ENCODE measurements at places on chromosomes 1 and 21. TPM values are rescaled to one million over a fixed set of nuclear protein-coding genes. Genes with fewer than 3 reads are reported as not detected.

DNA sequence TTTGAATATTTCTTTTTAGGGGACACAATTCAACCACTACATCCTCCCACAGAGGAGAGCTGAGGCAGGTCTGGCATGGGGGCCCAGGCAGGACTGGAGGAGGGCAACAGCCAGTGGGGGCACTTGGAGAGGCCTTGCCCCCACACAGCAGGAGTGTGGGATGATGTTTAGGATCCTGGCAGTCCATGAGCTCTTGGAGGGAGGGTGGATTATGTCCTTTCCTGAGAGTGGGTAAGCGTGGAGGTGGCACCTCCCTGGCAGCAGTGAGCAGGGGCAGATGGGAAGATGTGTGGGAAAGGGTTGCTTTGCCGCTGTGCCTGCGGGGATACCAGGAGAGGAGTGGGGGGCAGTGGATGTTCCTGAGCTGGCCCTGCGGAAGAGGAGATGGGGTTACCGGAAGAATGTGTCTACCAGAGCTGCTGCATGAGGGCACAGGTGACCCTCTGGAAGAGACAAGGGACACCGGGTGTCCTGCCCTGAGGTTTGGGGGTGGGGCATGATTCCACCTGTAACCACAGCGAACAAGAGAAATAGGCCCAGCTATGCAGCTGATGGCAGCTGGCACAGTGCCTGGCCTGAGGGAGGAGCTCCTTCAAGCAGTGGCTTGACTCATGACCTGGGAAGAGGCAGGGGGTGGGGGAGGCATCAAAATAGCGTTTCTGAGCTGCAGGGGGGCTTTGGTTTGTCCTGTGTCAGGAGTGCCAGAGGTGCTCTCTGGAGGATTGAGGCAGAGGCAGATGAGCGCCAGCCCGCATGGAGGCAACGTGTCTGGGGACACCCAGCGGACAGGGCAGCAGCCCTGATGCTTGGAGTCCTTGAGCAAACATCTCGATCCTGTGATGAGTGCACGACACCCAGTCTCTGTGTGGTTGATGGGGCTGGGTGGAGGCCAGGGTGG lies 123.9 kb upstream of the TMPRSS2 start:
- DNase-seq, result no peak

- no peak for DNase-seq
Observed at GRCh38 chr1:99533909-99534637, 111.8 kb upstream of the PALMD start.

DNA sequence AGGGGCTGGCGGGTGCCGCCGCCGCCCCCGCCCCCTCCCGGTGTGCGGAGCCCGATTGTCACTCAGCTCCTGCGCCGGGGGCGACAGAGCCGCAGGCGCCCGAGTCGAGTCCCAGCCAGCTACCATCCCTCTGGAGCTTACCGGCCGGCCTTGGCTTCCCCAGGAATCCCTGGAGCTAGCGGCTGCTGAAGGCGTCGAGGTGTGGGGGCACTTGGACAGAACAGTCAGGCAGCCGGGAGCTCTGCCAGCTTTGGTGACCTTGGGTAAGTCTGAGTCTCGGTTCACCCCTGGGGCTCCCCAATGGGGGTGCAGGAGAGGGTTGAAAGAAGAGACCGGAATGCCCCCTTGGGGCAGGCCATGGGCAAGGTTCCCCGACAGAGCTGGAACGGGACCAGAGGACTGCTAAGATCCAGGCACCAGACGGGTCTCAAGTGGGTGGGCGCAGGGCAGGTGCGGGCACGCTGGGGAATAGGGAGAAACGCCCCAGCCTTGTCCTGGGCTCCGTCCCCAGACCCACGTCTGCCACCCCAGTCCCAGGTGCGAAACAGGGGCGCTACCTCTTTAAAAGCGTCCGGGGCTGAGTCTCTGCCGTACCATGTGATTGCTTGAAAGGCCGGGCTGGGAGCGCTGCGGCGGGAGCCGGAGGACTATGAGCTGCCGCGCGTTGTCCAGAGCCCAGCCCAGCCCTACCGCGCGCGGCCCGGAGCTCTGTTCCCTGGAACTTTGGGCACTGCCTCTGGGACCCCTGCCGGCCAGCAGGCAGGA lies at the start of gene ADORA1:
TSS of gene ADORA1 (plus strand) at position 61 of the 765 bp plus-strand sequence. CDS start 1,116 bp downstream, outside the sequence.
- no peak for DNase-seq

DNA sequence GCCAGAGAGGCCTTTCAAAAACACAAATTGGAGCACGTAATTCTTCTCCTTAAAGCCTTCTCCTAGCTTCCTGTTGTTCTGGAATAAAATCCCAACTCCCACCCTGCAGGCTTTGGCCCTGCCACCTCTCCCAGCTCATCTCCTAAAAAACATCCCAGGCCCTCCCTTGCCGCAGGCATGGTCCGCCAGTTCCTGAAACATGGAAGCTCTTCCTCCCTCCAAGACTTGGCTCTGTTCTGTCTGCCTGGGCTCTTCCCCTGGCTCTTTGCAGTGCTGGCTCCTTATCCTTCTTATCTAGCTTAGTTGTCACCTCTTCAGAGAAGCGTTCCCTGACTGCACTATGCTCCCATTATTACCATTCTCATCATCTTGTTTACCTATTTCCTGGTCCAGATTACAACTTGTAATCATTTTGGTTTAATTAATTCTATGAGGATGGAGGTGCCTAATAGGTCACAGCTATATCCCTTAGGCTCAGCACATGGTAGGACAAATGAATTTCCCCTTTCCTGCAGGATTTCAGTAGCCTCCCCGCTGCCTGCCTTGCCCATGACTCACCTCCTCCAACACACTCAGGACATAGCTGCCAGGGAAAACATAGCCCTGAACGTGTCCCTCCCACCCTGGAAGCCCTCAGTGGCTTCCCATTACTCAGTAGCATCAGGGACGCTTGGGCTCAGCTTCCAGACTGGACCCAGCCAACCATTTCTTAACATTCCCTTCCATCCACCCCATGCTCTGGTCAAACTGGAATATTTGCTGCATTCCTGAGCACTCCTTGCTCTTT lies 15.7 kb upstream of the IGSF21 start:
- DNase-seq, result no peak

- no peak for DNase-seq
Observed at GRCh38 chr1:201217146-201217545, 26.5 kb downstream of the IGFN1 start.

DNA sequence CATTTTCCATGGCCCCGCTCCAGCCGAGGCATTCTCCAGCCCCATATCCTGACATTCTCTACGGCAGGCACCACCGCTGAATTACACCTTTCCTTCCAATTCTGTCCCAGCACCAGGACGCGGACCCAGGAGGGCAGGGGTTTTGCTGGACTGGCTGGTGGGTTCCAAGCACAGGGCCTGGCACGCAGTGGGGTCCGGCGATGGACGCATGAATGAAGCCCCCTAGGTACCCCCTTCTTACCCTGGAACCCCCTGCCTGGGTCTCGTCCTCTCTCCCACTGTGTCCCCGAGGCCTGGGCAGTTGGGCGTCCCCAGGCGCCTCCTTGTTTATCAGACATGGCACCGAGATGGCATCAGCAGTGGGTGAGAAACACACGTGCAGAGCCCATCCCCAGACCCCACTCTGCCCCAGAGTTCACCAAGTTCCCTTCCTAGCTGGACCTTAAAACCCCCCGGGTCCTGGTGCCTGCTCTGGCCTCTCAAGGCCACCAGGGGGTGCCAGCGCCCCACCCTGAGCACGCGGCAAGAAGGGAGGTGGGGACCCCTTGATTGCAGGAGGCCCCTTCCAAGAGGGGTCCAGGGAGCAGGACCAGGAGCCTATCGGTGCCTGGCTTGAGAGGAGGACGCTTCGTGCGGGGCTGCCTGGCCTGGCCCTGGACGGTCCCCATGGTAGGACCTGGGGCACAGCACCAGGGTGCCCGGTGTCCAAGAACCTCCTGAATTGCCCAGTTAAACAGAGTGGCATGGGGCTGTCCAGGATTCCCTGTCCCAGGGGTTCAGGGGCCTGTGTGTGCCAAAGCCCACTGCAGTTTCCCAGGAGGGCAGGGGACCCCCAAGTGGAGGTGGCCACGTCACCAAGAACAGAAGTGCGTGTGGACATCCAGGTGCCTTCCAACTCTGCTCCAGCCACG lies 46.1 kb downstream of the MEGF6 start:
- DNase-seq, result peak; percentile 33

DNA sequence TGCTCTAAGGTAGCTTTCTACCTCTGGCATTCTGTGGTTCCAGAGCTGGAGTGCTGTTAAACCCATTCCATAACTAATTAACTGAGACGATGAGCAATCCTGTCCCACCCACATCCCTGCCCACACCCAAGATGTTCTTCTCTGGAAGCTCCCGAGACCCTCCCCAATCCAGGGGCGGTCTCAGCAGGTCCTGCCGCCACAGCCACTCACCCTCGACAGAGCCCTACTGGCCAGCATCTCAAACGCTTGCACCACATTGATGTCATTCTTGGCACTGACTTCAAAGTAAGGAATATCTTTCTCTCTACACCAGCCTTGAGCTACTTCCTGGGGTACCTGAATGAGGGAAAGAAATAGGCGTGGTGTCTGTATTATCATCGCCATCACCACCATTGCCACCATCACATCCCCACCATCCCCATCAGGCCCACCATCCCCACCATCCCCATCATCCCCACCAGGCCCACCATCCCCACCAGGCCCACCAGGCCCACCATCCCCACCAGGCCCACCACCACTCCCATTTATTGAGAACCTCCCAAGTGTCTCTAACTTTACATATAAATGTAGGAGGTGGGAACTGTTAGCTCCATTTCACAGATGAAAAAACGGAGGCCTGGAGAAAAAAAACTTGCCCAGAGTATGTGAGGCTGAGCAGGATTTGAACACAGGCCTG lies 17.7 kb downstream of the RAB7B start:
- no peak for DNase-seq

- peak; percentile 84 for DNase-seq
Observed at GRCh38 chr1:223845037-223845809, 524 bp downstream of the TP53BP2 start.

GRCh38 chr1:231187571-231187970 lies 25.7 kb downstream of the TRIM67 start:
- no peak for DNase-seq

GRCh38 chr1:106746448-106747085 lies 309.9 kb upstream of the PRMT6 start:
- no peak for DNase-seq

- DNase-seq, result no peak
Observed at GRCh38 chr1:6627031-6627430, 2.4 kb downstream of the THAP3 start.

KRTAP11-1 gene
- not detected for total RNA-seq

APCS gene
- not detected for total RNA-seq

CD5L gene
- not detected for total RNA-seq

AKNAD1 gene
- total RNA-seq, result not detected

C1orf116 gene
- total RNA-seq, result 0.21 TPM

Measured in natural killer cell (primary cell).